Cardiac septum (tissue), 1 donor: ENCODE measurements at places on chromosomes 4 and X. TPM values are rescaled to one million over a fixed set of nuclear protein-coding genes. Genes with fewer than 3 reads are reported as not detected.

CFI gene
- 10.8 TPM for total RNA-seq

NPY2R gene
- not detected for total RNA-seq

CXCL3 gene
- total RNA-seq, result 0.43 TPM

GC gene
- not detected for total RNA-seq

CAPN6 gene
- 0.62 TPM for total RNA-seq

DUX4 gene
- not detected for total RNA-seq

LNX1 gene
- total RNA-seq, result 1.8 TPM

TCP11X2 gene
- total RNA-seq, result not detected

DDX53 gene
- total RNA-seq, result not detected

FAM9C gene
- total RNA-seq, result not detected

ACE2 gene
- 113 TPM for total RNA-seq

PDZD11 gene
- total RNA-seq, result 32.7 TPM

OTUD4 gene
- total RNA-seq, result 26.7 TPM

LARP1B gene
- total RNA-seq, result 24.2 TPM

TADA2B gene
- 25.6 TPM for total RNA-seq

CXCL5 gene
- 0.16 TPM for total RNA-seq

TRPC5OS gene
- total RNA-seq, result not detected
